ENCODE measurements at places on chromosomes 11 and 22. TPM values are rescaled to one million over a fixed set of nuclear protein-coding genes. Genes with fewer than 3 reads are reported as not detected.

OR52N4 gene
- total RNA-seq, result 0.52 TPM

MS4A1 gene
- total RNA-seq, result not detected

FIBIN gene
- not detected for total RNA-seq

CNGA4 gene
- total RNA-seq, result 0.16 TPM

PUS3 gene
- 11.5 TPM for total RNA-seq

ACTN3 gene
- total RNA-seq, result 0.05 TPM
